ENCODE measurements at places on chromosomes 12 and 14.

DNA sequence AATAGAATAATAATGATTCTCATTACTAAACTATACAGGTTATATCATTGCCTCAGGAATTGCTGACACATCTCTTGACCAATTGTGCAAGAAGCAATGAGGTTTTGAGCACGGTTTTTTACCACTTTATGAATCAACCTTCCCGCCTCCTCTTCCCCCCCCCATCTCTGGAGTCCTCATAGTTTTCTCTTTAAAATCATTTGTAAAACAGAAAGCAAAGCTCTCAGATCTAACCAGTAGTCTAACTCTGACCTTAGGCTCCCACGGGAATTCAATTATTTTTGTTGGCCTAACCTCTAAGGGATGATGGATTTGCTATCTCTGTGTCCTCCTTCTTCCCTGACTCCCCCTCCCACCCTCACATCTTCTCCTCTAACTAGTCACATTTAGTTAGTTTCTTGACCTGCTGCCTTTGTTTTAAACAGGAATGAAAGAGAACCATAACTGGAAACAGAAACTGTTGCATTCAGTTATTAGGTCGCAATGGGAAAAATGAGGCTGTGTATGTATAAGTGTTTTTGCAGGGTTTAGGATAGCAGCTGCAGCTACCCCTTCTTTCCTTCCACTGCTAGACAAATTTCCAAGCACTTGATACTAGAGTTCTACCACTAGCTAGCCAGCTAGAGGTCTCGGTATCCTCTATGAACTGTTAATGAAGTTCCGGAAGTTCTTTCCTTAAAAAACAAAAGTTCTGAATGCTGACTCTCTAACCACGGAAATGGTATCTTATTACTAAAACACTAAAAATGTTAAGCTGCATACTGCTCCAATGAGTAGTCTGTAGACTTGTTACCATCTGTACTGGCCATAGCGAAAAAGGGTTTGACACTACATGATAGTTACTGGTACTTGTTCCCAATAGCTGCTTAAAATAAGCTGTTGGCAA lies 65.4 kb downstream of the TAOK3 start:
- DNase-seq = no peak

- no peak for DNase-seq
Measured at GRCh38 chr14:66381755-66382154, 104.4 kb upstream of the CCDC196 start.

GRCh38 chr12:47717443-47718193 lies 7.7 kb downstream of the ENDOU start:
- DNase-seq = peak; percentile 55

DNA sequence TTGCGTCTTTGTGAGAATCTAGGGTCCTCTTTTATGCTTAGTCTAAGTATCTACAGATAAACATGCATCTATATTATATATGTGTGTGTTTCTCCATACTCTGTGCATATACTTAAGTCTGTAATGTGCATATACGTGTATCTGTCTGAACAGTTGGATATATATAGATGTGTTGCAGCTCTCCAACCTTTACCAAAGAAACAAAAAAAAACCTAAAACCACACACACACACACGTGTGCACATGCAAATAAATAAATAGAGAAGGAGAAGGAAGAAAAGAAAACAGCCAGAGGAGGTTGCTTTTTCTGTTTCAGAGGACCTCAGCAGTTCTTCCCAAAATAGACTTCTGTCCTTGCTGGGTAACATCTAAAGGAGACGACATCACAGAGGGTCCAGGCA lies 244.9 kb downstream of the CACNA1C start:
- no peak for DNase-seq

GRCh38 chr12:114704096-114704495 lies 20.1 kb upstream of the TBX3 start:
- DNase-seq = no peak

DNA sequence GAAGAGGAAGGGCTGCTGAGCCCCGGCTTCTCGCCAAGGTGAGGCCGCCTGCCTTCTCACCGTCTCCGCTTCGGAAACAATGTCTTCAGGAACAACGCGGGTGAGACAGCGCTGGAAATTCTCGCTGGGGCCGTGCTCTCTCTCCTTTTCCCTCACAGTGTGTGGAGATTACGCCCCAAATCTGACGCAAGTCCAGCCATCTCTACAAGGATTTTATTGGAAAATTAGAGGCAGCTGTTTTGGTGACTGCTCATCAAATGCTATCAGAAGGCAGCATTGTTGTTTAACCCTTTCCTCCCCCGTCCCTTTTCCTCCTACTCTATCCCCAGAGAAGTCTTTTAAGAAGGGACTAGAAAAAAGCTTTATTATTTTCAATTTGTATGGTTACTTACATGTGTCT lies 53.5 kb downstream of the PIWIL1 start:
- no peak for DNase-seq

DNA sequence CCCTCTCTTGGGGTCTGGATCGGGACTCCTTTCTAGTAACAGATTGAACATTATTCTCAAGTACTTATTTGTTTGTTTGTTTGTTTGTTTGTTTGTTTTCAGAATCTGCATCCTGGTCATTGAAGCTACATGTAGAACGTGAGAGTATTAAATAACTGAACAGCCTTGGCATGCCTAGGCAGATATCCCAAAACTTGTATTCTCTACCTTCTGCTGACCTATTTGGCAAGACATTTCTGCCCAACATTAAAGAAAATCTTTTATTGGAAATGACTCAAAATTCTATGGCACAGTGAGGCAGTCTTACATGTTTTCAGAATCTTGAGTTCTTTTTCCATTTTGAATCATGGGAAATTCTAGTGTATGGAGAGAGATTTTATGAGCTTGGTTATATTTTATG lies 165.1 kb upstream of the CNOT2 start:
- DNase-seq = no peak

DNA sequence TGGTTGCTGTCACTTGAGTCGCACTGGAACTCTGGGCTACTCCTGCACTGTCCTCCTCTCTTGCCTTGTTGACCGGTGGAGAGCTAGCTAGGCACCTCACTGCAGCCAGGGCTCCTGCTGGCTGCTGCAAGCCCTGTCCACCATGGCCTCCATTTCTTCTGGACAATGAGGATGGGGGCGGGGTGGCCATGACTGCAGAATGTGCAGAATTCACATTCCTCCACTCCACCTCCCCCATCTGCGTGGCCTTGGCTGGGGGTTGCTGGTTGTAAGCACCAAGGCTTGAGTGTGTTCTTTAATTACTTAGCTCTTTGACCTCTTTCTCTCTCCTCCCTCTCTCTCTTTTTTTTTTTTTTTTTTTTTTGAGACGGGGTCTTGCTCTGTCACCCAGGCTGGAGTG lies 248.5 kb downstream of the PCNX1 start:
- no peak for DNase-seq

DNA sequence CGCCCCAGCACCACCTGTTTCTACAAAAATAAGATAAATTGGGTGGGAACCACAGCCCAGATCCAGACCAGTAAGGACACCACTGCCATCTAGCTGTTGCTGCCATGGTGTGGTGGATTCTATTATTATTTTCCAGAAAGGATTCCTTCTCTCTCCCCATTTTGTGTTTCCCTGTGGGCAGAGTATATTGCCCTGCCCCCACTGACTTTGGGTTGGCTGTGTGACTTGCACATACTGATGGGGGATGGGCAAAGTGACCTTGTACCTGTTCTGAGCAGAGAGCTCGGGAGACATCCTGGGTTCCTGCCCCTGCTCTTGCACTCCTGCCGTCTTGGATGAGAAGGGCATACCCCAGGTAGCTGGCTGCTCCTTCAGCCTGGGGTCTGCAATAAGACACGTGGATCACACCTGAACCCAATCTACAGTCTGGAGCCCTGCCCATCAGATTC lies 24.3 kb downstream of the MOAP1 start:
- no peak for DNase-seq

DNA sequence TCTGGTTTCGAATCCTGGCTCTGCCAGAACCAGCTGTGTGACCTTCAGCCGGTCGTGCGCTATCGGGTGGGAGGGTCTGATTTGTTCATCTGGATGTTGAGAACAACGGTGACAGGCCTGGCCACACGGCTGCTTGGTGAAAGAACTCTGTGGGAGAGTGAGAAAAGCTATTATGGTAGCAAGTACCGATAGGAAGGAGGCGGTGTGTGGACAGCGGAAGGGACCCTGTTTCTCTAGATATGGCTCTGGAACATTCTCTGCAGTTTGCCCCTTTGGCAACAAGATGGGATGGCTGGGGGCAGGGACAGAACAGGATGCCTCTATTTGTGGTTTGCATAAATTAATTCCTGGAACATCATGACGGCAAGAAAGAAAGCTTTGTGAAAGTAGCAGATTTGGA lies 347.3 kb downstream of the AACS start:
- no peak for DNase-seq

- DNase-seq = no peak
Measured at GRCh38 chr14:96688629-96689028, 108.6 kb upstream of the VRK1 start.

- DNase-seq = no peak
Measured at GRCh38 chr12:68177562-68177961, 18.0 kb upstream of the IFNG start.

DNA sequence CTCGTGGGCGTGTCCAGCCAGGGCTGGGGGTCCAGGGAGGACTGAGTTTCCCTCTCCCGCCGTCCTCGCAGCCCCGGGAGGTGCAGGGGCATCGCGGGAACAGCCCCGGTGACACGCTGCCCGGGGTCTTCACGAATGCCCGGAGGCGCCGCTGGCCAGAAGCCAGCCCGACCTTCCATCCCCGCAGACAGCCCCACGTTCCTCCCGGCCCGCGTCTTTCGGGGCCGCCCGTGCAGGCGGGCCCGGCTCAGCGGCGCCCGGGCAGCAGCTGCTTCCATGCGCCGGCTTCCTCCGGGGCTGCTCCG lies 827 bp upstream of the TEDC1 start:
- DNase-seq = no peak

DNA sequence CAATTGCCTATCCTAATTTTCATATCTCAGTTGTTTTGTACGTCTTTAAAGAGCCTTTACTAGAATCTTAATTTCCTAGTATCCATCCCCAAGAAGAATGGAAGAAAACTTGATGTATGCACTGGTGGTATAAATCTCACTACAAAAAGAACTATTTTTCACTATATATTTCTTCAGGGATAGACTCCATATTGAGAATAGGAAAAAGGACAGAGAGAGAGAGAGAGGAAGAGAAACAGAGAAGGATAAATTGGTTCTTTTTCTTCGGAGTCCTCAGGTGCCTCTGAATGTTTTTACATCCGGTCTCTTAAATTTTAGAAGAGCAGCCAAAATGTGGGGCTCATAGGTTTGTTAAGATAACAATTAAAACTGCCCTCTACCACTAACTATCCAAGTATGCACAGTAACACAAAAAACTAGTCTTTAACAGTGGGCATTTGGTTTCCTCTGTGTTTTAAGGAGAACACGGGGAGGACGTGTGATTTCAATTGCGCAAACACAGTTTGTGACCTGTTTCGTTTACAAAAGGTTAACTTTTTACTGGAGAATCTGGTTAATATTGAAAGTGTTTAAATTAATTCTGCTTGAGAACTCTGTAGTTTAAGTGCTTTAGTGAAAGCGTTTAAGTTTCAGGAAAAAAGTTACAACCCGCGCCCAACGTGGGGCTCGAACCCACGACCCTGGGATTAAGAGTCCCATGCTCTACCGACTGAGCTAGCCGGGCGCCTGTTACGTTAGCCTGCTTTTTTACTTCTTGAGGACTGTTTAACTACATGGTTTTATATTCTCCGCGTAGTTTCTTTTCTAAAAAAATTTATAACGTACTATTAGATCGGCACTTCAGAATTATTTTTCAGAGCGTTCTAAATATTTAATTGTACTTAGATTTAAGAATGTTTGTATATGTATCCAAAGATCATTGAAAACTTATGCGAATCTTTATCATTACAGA lies 5.1 kb upstream of the PSMA3 start:
- DNase-seq = no peak

GRCh38 chr14:79285263-79285662 lies 926.0 kb downstream of the DIO2 start:
- no peak for DNase-seq

DNA sequence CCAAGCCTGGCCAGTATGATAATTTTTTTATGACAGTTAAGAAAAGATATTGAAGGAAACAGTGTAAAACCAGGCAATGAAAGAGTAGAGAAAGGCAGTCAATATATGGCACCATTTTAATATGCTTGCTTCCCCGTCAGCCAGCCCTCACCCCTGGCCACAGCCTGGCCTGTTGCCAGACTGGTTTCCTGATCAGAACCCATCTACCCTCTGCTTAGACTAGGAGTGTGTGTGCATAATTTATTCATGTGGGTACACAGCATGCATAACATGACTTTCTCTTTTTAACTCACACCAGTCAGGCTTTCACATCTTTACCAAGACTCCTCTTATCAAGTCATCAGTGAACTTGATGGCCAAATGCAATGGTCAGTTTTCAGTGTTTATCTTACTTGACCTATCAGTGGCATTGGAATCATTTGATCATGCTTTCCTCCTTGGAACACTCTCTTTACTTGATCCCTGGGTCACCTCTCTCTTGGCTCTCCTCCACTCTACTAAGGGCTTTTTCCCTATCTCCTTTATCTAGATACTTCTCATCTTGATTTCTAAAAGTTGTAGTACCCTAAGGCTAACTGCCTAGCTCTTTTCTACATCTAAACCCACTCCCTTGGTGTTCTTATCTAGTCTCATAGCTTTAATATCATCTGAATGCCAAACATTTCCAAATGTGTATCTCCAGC lies 10.0 kb upstream of the GPR19 start:
- DNase-seq = no peak

DNA sequence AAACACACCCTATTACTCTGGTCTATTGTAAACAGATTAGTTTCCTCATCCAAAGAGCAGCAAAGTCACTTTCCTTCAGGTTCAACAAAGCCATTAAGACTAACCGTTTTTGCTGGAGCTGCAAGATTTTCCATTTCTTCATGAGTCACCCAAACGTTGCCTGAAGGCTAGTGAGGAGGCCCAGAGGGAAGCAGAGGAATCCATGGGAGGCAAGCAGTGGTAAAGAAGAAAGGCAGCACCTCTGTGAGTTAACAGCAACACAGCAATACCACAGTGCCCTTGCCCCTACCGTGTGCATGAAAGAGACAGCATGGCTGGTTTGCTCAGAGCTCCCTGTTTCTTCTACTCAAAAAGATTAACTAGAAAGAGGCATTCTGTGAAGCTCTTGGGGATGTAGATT lies 206.3 kb downstream of the ACSS3 start:
- DNase-seq = no peak

DNA sequence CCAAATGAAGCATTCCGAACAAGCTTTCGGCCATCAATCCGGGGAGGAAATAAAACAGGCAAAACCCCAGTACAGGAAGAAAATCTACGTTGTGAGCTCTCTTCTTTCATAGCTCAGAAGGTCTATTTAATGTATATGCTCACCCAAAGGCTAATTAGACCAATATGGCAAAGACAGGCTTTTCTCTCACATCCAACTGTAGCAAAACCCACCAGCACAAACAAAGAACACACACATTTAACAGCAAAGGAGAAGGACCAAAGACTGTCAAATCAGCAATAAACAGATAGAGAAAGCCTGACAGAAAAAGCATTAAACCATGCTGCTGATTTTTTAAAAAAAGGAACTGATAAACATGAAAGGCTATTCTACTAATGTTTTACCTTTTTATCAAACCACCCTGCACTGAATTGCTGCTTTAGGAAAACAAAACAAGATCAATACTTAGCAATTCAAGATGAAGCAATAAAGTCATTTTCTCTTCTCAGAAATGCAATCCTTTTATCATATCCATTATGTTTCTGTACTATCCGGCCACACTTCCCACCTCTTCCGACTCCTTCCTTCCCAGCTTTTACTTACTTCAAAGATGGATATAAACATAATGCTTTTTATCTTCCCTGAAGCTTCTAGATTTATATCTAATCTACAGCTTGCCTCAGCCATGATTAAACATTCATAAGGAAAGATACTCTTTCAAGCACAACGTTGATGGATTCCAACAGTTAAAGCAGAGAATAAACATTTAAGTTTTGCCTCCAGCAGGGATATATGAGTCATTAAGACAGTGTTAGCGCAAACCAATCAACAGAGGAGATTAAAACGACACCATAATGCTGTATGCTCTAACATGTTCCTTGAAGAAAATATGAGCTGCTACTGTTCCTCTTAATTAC lies 74.6 kb upstream of the BBS10 start:
- no peak for DNase-seq
